ENCODE measurements at places on chromosomes 12 and 14.

DNA sequence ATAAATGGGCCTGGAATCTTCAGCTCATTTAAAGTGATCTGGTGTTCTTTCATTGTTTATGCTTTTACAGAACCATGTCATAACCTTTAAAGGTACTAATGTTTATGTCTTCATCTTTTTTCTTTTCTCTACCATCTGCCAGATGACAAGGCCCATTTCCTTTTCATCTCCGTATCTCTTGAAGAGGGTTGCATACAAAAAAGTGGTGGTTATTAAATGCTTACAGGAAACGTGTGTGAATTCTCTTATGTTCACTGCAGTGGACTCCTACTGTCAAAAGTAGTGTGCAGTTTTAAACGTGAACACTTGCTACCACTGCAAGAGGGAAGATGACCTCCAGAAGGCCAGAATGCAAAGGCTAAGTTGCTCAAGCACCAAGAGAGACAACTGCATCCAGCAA, 91.4 kb downstream of the TTC7B start:
- no peak for DNase-seq

DNA sequence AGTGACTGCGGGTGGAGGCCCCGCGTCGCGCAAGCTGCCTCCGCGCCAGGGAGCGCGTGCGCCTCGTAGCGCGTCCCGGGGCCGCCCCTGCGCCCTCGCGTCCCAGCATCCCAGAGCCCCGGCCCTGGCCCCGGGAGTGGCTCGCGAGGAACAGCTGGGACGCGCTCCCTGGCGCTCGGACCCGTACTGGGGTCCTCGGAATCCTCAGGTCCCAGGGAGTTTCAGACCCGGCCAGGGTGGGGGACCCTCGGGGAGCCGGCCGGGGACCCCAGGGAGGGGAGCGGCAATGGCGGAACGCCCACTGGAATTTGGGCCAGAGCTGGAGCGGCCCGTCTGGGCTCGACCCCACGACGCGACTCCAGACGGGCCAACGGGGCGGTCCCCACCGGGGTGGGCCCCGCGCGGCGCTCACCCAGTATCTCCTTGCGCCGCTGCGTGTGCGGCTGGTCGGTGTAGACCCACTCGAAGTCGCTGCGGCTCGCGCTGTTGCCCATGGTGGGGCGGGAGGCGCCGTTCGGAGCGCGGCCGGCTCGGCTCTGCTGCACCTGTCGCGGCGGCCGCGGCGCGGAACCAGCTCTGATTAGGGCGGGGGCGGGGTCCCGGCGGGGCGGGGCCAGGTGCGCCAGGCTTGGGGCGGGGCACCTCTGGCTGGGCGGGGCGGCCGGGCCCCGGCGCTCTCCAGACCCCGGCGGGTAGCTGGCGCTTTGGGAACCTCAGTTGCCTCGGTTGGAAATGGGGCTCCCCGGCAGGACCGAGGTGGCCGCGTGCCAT, at the start of gene DEGS2:
TSS of gene DEGS2 (minus strand) at position 552 of the 771 bp plus-strand sequence. CDS start at position 494, 58 bp downstream.
- peak; percentile 38 for DNase-seq

DNA sequence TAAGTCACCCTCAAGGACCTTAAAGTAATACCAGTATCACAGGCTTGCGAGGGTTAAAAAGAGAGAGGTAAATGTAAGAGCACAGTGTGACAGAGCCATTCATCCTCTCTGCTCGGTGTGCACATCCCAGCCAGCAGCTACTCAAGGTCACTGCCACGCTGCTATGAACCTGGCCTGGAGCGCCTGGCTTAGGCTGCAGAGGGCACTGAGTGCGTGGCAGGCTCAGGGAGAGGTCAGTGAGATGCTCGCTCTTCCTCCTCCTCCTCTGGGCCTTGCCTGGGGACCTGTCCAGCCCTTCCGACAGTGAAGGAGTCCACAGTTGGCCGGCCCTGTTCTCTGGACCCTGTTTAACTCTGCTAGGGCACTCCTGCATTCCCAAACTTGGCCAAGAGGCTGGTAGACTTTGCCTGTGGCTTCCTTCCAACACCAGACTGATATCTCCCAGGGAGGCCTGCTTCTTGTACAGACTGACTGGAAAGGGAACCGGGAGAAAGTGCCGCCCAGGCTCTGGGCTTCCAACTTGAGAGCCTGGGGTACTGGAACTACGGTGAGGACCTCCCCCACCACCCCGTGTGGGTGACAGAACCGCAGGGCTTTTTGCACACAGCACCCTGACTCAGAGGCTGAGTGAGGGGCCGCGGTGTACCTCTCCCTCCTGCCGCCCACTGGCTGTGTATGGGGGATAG, 62.6 kb upstream of the CORO1C start:
- no peak for DNase-seq

DNA sequence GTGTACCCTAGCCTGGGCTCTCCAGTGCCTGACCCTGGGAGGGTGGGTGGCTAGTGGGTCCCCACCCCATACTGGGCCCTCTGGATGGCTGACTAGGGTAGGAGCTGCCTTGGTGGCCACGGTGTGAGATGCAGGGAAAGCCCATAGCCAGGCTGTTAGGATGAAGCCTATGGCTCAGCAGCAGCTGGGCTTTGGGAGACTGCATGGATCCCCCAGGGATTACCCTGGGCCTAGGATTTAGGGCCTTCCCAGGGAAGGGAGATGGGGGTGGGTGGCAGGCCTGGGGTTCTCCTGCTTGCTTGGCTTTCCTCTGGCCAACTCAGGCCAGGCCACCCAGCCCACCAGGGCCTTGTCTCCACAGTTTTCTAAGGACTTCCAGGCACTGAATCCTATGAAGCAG, 6.3 kb downstream of the GSTZ1 start:
- DNase-seq = no peak

- no peak for DNase-seq
Observed at GRCh38 chr12:128672893-128673292, 150.9 kb downstream of the SLC15A4 start.

DNA sequence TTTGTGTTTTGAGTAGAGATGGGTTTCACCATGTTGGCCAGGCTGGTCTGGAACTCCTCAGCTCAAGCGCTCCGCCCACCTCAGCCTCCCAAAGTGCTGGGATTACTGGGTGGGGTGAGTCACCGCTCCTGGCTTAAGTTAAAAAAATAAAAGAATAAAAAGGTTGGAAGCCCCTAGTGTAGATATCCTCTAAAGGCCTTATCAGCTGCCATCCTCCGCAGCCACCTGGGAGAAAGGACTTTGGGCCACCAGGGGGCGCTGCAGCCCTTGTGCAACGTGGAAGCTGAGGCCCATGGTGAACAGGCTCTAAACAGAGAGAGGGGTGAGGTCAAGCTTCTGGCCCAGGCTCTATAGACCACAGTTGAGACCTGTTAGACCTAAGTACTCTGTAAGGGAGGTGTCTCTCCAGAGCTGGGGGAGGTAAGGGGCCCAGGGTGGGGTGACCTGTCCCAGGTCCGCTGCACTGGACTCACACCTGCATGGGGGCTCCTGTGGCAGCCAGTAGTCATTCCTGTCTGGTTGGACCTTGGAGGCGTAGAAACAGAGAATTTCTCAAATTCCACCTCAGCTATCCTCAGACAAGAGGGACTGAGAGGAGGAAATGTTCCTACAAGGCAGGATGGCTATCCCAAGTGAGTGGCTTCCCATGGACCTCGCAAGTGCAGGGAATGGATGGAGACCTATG, 14.0 kb upstream of the RACGAP1 start:
- DNase-seq = peak; percentile 80

- no peak for DNase-seq
Observed at GRCh38 chr12:78931466-78931990, 67.0 kb downstream of the SYT1 start.

DNA sequence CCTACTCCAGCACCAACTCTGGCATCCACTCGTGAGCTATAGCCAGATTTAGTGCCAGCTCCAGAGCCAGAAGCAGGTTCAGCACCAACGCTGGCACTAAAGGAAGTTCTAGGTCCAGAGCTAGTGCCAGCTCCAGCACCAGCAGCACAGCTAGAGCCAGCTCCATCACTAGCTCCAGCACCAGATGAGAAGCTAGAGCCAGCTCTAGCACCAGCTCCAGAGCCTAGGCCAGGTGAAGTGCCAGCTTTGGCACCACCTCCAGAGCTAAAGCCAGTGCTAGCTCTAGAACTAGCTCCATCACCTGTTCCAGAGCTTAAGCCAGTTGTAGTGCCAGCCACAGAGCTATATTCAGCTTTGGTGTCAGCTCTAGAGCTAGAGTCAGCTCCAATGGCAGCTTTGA, 24.7 kb downstream of the ABCD4 start:
- no peak for DNase-seq

GRCh38 chr14:63486738-63487137, 56.4 kb downstream of the PPP2R5E start:
- DNase-seq = no peak

DNA sequence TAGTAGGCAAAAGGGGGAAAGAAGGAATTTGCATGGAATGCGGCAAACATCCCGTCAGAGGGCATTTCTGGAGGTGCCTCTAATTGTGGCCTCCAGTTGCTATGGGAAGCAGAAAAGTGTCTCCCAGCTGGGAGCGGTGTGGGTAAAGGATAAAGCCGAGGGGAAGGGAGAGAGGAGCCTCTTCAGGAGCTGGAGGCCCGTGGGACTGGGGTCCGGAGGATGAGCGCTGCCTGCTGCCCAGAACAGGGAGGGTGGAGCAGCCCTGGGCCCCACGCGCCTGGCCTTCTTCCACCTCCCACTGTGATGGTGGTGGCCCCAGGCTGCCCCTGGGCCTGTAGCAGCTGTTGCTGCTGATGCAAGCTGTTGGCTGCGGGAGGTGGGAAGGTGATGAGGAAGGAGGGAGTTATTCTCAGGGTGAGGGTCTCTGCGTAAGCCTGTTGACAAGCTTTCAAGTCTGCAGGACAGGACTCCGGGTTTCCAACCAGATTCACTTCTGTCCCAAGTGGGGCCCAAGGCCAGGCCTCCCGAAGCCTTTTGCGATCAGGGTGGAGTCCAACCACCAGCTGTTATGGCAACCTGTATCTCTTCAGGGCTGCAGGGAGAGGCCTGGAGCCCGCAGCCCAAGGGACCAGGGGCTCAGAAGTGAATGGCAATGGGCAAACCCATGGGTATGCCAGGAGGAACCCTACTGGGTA, 19.1 kb upstream of the PGF start:
- DNase-seq = no peak

DNA sequence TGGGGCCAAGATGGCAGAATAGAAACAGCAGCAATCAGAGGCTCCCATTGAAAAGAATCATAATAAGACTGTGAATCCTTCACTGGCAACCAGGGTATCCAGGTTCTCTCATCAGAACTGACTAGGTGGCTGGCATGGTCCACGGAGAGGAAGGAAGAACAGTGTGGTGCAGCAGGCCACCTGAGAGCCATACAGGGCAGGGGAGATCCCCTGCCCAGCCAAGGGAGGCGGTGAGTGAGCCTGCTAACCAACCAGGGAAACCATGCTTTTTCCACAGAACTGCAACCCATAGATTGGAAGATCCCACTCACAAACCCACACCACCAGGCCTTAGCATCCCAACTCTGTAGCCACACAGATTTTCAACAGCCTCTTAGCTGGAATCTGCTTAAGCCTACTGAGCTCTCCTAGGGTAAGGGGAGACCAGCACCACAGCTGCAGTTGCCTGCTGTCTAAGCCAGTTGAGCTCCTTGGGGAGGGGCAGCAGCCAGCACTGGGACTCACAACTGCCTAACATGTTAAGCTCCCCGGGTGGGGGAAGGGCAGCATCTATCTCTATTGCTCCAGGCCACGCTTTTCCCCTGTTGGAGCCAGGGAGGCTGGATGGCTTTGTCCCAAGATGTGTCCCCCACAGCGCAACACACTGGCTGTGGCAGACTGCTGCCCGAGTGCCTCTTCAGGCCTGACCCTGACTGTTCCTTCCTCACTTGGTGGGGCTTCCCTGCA, 342.6 kb upstream of the CCDC196 start:
- DNase-seq = no peak

DNA sequence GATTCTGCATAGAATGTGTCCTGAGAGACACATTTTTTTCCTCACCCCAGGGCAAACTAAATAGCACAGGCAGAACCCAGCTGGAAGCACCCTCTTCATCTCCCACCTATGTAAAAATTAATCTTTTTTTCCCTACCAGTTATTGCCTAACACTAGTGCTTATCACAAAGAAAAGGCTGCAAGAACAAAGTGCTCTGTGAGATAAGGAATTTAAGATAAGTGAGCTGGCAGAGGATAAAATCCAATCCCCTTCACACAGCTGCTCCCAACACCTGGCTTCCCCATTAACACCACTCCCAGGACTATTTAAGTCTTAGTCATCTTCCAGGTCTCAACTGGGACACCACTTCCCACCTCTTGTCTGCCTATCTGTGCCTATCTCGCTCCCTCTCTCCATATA, 75.2 kb downstream of the TTC9 start:
- DNase-seq = no peak

- no peak for DNase-seq
Observed at GRCh38 chr12:131489718-131490117, 221.2 kb upstream of the SFSWAP start.

GRCh38 chr12:42689699-42690098, 100.2 kb upstream of the PRICKLE1 start:
- DNase-seq = no peak

- no peak for DNase-seq
Observed at GRCh38 chr12:19643635-19644034, 204.3 kb downstream of the AEBP2 start.

GRCh38 chr12:126038434-126038833, 973.2 kb downstream of the AACS start:
- no peak for DNase-seq

- DNase-seq = no peak
Observed at GRCh38 chr12:117046011-117046369, 53.2 kb downstream of the TESC start.

DNA sequence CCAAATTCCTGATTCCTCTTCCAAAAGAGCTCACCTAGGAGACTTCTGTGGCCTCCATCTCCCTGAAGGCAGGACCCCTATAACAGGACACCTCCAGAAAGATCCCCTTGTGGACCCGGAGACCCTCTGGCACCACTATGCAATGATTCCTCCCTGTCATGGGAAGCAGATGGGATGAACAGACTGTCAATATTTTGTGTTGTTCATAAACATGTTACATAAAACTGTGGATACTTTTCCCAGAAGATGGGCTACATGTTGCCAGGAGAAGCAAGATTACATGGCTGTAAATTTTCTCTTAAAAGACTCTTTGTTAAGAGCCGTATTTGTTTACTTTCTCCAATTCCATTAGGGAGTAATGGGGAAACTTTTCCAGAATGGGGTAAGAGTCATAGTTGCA, 52.1 kb downstream of the TUNAR start:
- DNase-seq = no peak
